Activated CD4-positive, alpha-beta T cell treated with anti-CD3 and anti-CD28 coated beads for 36 hours (primary cell): ENCODE measurements at places on chromosomes 5 and 9.

DNA sequence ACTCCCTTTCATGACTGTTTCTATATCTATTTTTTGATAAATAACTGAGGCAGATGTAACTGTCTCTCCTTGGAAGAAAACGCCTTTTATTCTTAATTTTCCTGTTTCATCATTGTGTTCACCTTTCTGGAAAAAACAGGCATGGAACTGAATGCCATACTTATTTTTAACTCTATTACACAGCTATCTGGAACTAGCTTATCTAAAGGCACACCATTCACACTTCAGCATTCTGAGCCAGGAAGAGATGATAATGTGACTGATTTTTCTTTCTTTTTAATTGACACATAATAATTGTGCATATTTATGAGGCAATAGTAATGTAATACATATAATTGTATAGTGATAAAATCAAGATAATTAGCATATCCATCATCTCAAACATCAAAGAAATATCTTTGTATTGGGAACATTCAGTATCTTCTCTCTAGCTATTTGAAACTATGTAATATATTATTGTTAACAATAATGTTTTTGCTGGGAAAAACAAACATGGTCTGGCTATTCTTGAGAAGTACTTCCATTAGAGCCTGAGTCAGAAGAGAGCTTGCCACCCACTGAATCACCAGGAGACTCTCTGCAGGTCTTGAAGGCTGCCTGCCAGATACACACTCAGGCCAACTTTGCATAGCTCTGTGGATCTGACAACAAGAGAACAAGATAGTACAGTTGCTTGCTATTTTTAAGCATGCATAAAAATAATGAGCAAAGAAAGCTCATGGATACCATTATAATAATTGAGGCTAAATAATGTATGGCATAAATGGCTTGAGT lies 501.0 kb upstream of the EDIL3 start:
- DNase-seq, result no peak

- peak; percentile 25 for DNase-seq
Measured at GRCh38 chr5:98309785-98310598, 463.5 kb upstream of the RGMB start.

DNA sequence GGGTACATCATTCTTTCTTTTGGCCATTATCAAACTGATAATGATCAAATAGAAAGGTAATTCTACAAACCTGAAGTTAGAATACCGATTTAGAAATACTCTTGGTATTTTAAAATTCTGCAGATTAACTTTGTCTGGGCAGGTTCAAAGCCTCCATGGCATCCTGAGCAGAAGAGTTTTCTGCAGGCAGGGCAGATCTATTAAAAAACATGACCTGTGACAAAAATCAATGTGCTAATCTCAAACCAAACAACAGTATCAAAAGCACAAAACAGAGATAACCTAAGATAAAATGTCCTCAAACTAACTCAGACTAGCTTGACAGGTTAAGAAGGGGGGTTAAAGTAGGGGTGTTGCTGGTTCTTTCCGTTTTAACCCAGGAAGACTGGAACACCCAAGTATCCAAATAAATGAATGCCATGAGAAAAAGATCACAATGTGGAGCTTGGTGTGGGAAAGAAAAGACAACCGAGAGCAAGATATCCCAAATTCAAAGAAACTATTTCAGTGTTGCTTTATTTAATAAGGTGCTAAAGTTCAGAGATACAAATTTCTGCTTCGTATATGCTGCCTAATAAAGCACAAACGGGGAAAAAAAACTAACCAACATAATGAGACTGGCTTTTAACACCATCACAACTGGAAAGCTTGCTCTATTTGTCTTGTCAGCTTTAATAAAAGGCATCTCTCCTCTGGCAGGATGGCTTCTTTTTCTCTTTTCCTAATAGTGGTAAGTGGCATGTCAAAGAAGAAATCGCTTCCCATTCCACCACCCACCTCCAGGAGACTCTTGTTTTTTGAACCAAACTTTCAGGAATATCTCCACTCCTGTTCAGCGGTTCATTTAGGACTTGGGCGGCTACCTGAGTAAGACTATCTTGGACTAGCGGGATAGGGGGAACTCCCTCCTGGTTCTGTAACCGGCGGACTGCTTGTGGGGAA lies 2.3 kb downstream of the EFNA5 start:
- no peak for DNase-seq

- DNase-seq, result no peak
Measured at GRCh38 chr5:7970816-7971215, 101.9 kb downstream of the MTRR start.

- no peak for DNase-seq
Measured at GRCh38 chr9:109996936-109997580, 210.9 kb downstream of the C9orf152 start.

DNA sequence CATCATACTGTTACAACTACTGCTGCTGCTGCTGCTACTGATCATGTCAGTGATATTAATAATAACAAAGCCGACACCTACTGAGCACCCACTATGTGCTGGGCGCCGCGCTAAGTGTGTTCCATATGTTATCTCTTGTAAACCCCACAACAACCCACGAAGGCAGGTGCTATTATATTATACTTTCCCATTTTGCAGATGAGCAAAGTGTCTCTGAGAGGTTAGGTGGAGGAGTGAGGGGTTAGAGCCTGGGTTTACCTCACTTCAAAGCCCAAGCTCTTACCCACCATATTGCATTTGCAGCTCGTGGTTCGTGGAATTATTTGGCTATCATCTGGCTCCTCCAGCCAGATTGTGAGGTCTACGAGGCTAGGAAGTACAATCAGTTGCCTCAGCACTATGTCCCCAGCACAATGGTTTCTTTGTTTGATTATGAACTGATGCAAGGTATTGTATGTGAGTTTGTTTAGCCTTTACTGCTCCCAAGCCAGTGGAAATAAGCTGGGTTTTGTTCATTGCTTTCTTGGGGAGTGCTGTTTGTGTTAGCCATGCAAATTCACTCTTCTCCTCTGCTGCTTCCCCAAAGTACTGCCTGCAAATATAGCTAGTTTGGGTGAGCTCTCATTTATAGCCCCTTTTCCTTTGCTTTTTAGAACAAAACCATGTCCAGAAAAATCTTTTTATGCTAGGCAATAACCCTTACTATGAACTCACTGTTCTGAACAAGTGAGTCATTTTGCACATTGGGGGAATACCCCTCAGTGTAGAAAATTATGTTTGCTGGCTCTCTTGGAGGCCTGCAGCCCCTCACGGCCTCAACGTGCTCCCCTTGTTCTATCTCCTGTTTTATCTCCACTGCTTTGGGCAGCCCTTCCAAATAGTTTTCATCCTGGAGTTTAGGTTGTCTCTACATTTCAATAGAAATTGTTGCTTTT lies 47.9 kb downstream of the ALG2 start:
- no peak for DNase-seq

- peak; percentile 43 for DNase-seq
Measured at GRCh38 chr9:127862075-127863011, 7.9 kb upstream of the ENG start.

- DNase-seq, result no peak
Measured at GRCh38 chr5:120967366-120967765, 503.3 kb downstream of the PRR16 start.

DNA sequence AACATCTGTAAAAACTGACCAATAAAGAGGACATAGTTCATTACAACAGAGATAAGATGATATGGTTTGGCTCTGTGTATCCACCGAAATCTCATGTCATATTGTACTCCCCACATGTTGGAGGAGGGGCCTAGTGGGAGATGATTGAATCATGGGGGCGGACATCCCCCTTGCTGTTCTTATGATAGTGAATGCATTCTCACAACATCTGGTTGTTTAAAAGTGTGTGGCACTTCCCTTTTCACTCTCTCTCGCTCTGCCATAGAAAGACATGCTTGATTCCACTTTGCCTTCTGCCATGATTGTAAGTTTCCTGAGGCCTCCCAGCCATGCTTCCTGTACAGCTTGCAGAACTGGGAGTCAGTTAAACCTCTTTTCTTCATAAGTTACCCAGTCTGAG lies 292.8 kb downstream of the SLF1 start:
- DNase-seq, result no peak

DNA sequence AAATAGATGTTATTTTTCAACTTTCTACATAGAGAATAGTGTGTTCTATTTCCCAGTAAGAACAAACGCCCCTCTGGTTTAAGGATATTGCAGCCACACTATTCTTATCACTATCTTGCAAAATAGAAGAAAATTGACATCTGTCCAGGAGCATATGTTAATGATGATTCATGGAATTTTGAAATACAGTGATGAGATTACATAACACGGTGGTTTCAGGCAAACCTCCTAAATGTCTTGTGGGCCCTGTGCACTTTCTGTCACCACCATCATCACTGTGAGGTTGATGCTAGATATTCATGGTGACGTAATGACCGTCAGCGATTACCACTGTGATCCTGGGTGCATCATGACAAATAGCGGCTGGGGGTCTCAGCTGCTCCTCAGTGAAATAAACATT lies 48.1 kb downstream of the CFAP90 start:
- no peak for DNase-seq

DNA sequence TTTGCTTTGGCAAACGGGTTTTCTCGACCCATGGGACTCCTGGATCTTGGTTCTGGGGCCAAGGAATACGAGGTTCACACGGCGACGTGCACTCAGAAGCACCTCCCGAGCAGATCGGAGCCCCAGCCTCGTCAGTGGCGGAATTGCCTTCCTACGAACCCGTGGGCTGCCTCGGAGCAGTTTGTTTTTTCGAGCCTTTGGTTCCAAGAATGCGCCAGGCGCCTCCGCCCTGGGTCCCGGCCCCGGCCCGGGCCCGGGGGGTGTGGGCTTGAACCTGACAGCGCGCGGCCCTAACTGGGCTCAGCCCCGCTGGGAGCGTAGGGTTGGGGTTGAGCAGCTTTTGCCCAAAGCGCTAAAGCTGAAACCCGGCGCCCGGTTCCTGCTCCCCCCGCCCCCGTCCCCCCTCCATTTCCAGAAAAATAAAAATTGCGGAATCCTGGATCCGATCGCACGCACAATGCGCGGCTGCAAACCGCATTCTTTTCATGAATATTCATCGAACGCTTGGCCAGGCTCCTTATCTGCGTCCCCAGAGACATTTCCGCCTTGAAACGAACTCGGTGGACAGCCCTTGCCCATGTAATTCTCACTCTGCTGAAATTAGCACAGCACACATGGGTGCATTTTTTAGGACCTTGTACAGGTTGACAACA lies 1.0 kb downstream of the BASP1 start:
- DNase-seq, result peak; percentile 10

DNA sequence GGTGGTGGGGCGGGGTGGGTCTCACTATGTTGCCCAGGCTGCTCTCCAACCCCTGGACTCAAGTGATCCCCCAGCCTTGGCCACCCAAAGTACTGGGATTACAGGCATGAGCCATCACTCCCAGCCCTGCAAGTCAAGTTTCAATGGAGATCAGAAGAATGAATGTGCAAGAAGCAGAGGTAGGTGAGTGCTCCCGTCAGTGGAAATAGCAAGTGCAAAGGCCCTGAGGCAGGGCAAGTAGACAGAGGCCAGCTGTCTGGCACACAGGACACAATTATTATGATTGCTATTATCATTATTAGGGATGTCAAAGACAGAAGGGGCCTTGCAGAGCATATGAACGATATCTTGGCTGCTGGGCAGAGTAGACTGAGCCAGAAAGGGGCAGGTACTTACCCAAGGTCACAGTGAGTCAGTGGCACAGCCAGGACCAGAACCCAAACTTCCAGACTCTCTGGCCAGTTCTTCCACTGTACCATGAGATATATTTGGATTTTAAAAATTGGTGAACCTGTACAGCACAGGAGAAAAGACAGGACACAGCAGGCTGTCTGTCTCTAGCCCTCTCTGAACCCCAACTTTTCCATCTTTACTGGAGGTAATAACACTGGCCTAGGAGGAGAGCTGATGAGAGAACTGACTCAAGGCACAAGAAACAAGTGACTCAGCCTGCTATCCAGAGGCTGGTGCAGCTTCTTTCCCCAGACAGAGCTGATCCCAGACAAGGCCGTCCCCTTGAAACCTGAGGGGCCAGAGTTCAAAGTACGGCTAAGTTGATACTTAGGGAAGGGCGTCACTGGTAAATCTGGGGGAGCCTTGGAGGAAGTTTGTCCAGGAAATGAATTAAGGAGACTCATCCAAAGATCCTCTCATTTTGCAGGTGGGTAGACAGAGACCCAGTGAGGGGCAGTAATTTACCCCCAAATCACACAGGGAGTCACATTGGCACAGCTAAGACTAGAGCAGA lies 1.4 kb downstream of the HDHD3 start:
- peak; percentile 34 for DNase-seq

- DNase-seq, result no peak
Measured at GRCh38 chr5:16489322-16489791, 23.8 kb upstream of the ZNF622 start.

GRCh38 chr5:79202076-79202475 lies 33.9 kb upstream of the JMY start:
- DNase-seq, result no peak

DNA sequence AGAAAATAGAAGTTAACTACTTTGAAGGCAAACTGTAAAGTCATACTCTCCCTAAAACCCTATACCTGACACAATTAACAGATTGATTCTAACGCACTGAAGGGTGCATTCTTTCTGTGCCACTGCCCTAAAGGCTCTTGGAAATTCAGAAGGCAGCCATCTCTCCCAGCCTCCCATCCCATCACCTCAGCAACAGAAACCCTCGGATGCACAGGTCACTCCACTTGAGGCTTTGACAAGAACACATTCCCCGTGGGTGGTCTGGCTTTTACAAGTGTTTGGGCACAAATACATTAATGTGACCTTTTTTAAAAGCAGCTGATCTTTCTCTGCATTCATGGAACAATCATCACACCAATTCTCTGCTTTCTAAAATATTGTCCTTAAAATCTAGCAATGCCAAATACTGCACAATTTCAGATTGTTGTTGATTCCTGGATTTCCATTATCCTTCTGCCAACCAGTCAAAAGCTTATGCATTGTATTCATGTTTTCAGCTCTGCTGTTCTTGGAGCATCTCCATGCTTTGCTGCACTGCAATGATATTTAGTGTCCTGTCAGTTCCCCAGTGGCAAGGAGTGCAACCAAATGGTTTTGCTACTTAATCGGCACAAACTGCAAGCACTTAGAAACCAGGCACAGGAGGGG lies 175.6 kb downstream of the TMEM161B start:
- no peak for DNase-seq

- peak; percentile 55 for DNase-seq
Measured at GRCh38 chr9:96618209-96619123, 1.2 kb downstream of the CDC14B start.

- DNase-seq, result no peak
Measured at GRCh38 chr5:82142928-82143577, 135.1 kb downstream of the RPS23 start.

GRCh38 chr9:128106940-128107467 lies 20.5 kb downstream of the PTGES2 start:
- DNase-seq, result no peak
